ENCODE measurements at places on chromosomes 2 and 18.

- no peak for DNase-seq
Measured at GRCh38 chr2:178072383-178073301, at the start of gene PDE11A. TSS of gene PDE11A (minus strand) at chr2:178072777. CDS start at chr2:178072437, 340 bp downstream.

- no peak for DNase-seq
Measured at GRCh38 chr18:75818383-75818782, 390.9 kb upstream of the SMIM21 start.

- no peak for DNase-seq
Measured at GRCh38 chr18:72869226-72870185, 1.7 kb upstream of the NETO1 start.

GRCh38 chr2:9760069-9760901 lies 83.0 kb upstream of the TAF1B start:
- no peak for DNase-seq

DNA sequence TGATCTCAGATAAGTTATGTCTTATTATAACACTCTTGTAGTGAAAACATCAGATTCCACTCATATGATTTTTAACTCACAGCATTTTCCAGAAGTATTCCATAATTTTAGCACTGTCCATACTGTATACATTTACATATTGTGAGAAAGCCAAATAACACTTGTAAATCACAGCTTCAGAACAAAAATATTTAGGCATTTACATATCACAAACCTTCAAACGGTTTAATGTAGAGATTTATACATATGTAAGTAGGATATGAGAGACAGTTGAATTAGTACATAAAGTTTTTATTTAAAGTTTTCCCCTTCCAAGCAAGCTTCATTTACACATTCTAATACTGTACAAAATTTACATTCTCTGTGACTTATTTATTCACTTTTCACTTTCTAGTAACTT lies 100.4 kb downstream of the KLHL14 start:
- DNase-seq: no peak

DNA sequence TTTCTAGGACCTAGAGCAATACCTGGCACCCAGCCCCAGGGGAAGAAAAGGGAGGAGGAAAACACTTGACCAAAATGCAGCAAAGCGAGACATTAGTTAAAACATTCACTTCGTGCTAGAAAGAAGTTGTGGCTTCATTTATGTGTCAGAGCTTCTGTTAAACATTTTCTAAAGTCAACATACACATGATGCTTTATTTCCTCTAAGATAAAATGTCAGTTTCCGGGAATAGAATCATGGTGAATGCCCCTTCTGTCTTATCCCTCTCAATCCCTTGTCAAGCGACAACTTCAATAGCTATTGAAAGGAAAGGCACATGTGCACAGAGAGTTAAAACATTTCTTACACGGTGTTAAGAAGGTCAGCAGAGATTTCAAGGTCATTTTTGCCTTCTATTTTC lies 404.6 kb upstream of the CWC22 start:
- no peak for DNase-seq

GRCh38 chr2:8839189-8839965 lies 2.0 kb upstream of the KIDINS220 start:
- no peak for DNase-seq

GRCh38 chr2:8976442-8977259 lies 26.8 kb downstream of the MBOAT2 start:
- DNase-seq: no peak

DNA sequence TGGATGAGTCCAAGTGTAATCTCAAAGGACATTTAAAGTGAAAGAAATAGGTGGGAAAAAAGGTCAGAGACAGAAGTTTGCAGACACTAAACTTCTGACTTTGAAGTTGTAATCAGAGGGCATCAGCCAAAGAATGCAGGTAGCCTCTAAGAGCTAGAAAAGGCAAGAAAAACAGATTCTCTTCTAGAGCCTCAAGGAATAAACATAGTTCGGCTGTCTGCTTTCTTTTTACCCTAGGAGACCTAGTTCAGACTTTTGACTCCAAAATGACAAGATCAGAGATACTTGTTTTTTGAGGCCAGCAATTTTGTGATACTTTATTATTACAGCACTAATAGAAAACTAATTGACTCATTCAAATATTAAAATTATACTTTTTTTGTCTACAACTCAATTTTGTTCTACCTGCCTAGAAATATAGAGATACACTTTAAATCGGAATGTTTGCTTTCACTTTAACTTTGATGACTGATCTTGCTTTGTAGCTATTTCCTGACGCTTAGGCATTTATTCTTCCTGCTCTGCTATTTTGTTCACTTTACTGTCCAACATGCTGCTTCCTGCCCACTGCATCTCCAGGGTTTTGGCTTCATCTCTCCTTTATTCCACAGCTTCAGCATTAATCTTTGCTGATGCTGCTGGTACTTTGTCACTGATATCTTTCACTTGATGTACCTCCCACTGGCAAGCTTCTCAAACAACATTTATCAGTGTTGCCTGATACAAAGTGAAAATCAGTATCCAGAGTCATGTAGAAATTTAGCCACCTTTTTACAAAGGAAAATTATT lies 272.5 kb downstream of the DSEL start:
- DNase-seq: no peak

- DNase-seq: no peak
Measured at GRCh38 chr2:239760596-239760995, 264.5 kb downstream of the NDUFA10 start.

- DNase-seq: no peak
Measured at GRCh38 chr2:131029812-131030211, 63.4 kb downstream of the FAM168B start.

- no peak for DNase-seq
Measured at GRCh38 chr18:25805939-25806338, 284.5 kb downstream of the SS18 start.

DNA sequence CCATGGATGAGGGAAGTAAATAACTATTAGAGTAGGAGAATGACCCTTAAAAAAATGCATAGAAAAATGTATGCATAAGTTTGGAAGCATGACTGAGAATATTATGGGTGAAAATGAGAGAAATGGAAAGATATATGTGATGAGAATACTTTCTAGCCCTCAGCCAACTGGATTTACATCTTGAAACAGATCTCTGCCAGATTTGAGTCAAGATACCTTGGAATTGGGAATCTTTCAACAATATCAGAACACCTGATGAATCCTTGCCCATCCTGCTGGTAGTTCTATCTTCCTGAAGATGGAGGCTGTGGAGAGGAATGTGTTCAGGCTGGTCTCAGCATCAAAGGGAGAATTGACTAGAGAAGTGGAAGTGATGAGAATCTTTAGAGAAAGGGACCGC lies 5.8 kb downstream of the TET3 start:
- DNase-seq: no peak

DNA sequence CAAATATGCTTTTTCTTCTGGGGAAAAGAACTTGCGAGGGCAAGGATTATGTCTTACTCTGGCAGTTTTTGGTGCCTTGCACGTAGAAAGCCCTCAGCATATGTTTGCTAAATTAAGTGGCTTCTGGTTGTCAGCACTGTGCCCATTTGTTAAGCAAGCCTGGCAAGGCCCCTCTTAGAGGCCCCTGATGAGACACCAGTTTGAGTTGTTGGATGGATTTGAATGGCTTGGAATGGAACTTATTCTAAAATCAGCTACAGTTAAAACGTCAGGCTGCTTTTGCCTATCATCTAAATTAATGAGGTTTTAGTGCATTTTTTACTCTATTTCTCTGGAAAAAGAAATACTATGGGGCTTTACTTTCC lies 28.2 kb downstream of the TMEM182 start:
- DNase-seq: no peak

- no peak for DNase-seq
Measured at GRCh38 chr2:42849311-42849710, 56.9 kb upstream of the HAAO start.

DNA sequence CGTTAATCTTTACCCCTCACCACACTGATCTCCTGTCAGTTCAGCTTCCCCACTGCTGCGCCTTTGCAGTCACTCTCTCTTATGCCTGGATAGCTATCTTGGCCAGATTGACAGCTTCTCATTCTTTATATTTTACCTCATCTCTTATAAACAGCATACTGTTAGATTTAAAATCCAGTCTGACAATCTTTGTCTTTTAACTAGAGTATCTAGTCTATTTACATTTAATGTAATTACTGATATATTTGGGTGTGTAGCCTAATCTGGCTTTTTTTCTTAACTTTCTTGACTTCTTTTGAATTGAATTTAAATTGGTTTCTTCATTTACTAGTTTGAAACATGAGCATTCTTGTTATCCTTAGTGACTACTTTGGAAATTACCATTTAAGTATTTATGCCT lies 225.1 kb downstream of the PRKCE start:
- no peak for DNase-seq

DNA sequence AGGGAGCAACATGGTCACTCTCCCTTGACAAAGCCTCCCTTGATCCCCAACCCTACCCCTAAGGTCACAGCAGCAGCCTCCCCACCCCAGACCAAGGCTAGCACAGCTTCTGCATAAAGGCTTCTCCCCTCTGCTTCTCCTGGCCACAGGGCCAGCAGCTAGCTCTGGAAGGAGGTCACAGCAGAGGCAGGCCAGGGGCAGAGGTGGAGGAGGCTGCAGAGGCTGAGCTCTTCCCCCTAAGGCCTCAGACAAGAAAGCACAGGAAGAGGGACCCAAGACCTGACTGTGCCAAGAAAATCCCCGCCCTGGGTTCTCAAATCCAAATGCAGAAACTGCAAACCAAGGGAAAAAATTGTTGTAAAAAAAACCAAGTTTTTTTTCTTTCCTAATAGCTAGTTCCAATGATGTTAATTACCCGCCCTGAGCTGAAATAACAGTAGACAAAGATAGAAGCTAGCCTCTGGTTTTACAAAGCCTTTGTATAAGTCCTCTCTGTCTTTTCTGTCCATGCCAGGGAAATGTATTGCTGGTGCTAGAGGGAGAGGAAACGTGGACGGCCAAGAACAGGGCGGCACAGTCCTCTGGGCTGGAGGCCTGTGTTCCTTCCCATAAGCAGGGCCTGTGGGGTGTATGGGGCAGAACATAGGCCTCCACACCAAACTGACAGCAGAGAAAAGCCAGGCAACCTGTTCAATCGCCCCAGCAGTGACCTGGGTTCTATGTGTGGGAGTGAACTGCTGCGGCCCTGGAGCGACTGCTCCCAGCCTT lies 79.5 kb downstream of the POLR1A start:
- no peak for DNase-seq
